NCI-H82 (cell line): ENCODE measurements at places on chromosomes 2 and 18.

GRCh38 chr2:63023444-63023843 lies 27.2 kb upstream of the OTX1 start:
- DNase-seq: peak; percentile 82

DNA sequence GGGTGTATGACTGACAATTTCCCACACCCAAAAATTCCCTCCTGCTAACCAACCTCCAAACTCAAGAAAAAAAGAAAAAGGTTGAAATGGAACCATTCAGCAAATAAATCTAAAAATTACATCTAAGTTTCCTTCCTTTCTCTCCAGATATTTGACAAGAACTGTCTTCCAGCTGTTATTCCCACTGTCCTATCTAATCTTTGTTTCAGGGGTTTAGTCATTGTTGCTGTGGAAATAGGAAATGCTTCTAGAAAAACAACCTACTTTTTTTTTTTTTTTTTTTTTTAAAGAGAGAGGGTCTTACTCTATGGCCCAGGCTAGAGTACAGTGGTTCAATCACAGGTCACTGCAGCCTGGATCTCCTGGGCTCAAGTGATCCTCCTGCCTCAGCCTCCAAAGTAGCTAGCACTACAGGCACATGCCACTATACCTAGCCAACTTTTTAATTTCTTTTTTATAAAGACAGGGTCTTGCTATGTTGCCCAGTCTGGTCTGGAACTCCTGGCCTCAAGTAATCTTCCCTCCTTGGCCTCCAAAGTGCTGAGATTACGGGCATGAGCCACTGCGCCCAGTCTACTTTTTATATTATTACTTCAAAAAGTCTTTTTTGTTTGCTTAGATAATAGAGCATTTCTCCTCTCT lies 88.1 kb downstream of the ITSN2 start:
- no peak for DNase-seq

- peak; percentile 92 for DNase-seq
Measured at GRCh38 chr2:33426666-33427231, 49.7 kb upstream of the RASGRP3 start.

DNA sequence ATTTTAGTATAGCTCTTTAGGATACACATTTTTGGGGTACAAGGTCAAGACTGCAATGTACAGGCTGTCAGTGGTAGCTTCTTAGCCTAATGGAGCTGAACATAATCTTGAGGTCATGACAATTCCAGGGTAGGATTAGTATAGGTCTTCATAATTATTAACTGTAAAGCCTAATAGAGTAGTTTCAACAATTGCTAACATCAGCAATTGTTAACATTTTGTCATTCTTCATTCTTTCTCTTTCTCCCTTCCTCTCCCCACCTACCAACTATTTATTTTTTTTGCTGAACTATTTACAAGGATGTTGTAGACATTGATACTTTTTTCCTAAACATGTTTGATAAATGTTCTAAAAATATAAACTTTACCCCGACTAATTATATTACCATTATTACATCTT lies 461.3 kb upstream of the DCC start:
- peak; percentile 27 for DNase-seq

DNA sequence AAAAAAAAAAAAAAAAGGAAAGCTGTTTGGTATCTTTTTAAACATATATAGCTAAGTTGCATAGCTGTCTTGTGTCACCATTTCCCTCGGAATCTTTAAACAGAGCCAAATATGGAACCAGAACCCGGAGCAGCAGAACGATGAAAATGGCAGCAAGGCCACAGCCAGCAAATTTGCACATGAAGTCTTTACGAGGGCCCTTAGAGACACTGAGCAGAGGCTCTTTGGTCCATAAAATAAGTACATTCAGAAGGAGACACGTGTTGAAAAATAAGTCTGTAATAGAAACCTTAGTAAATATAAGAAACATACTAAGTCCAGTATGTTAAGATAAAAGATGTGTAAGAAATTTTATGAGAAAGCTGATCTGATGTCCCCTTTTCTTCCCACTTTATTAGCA lies 16.2 kb downstream of the CCBE1 start:
- no peak for DNase-seq

DNA sequence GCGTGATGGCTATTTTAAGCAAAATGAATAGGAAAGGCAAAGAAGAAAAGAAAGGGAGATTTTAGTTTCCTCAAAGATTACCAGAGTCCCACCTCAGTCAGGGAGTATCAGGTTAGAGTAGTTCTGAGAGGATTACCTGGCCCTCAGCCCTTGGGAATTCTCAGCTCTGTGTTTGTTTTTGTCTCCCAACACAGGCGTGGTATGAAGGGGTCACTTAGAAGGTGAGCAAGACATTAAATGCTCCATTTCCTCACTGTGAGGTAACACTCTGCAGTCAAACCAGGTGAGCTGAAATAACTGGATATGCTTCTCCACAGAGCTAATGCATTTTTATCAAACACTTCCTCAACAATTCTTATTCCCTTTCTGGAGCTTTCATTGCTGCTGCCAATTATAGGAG lies 232.2 kb downstream of the IKZF2 start:
- DNase-seq: peak; percentile 16

DNA sequence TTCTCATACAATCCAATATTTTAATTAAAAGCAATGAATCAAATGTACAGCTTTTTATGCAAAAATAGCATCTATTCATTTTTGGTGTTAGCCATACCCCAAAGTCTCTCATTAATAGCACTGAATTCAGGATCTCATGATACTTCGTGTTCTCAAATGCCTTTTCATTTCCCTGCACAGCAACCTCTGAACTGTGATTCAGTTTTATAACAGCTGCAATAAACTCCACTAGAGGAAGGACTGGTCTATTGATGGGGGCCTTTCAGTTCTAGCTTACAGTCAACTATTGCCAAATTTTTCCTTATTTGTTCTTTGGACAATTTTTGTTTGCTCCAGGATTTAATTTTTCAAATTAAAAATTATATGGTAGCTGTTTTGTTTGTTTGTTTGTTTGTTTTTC lies 4.8 kb upstream of the TMEM87B start:
- no peak for DNase-seq

GRCh38 chr2:109098251-109098920 lies 30.6 kb upstream of the SH3RF3 start:
- DNase-seq: no peak

DNA sequence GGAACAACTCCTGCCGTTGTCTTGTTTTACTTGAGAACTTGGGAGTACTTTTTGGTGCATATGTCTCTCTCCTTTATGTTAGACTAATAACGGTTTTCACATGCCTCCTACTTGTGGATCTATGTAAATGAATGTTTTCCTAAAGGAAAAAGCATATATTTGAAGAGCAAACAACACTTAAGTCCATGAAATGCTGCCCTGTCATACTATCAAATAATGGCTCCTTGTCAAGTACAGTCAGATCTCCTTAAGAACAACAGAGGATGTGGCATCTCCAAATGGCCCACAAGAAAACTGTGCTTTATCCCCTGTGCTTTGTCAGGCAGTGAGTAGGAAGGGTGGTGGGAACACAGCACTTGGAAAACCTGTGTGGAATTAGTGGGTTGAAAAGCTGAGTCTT lies 198.2 kb downstream of the PTGR3 start:
- DNase-seq: no peak

DNA sequence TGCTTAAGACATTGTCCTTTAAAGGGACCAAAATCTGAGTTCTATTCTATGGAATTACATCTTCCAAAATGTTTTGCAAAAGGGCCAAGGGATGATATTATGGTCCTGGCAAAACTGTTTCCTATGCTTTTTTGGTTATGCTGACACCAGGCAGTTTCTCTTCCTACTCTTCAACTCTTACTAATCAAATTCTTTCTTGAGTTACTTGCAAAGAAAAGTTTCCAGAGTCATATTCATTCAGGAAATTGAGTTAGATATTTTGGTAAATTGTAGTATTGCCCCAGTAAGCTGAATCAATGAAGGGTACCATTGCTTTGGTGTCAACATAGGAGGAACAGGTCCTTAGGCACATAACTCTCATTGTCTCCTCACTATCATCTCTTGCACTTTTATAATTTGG lies 118.8 kb downstream of the DPP4 start:
- no peak for DNase-seq

- peak; percentile 89 for DNase-seq
Measured at GRCh38 chr2:224039080-224039769, at the start of gene SERPINE2. Gene SERPINE2, minus strand, starts transcription at chr2:224039286. Its CDS starts 37,386 bp downstream, at chr2:224001900.

DNA sequence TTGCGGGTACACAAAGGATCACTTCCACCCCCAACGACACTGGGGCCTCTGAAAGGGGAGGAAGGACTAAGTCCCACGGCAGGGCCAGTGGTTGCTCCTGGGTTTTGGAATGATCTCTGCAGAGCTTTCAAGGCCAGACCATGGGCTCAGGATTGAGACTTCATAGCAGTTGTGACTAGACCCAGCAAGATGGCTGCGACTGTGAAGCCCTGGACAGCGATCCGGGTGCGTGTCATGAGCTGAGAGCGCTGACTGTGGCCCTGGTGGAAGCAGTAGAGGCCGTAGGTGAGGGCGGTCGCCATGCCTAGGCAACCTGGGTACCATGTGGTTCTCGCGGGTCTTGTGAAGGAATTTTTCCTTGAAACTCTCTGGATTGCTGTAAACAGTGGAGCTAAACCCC lies 27.3 kb downstream of the NCL start:
- DNase-seq: no peak

- no peak for DNase-seq
Measured at GRCh38 chr2:62698653-62699052, 6.9 kb upstream of the EHBP1 start.

- DNase-seq: no peak
Measured at GRCh38 chr2:120432976-120433815, 87.3 kb downstream of the INHBB start.

- DNase-seq: peak; percentile 57
Measured at GRCh38 chr2:53786352-53786704, 425 bp downstream of the ASB3 start.

GRCh38 chr2:33190393-33190937 lies 243.7 kb downstream of the LTBP1 start:
- DNase-seq: no peak

DNA sequence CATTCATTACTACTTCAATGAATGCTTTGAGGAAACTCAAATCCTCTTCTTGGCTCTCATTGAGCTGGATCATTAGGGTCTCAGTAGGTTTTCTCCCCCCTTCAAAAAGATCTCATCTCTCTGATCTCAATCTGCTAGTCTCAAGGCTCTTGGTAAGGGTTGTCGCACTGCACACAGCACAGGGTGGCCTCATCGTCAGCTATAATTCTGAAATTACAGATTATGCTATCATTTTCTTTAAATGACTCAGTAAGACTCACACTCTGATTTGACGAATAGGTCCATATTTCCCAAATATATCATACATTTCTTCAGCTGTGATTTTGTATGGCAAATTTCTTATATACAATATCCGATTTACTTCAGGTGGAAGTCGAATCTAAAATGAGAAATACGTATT lies 2.3 kb downstream of the SF3B6 start:
- DNase-seq: no peak

DNA sequence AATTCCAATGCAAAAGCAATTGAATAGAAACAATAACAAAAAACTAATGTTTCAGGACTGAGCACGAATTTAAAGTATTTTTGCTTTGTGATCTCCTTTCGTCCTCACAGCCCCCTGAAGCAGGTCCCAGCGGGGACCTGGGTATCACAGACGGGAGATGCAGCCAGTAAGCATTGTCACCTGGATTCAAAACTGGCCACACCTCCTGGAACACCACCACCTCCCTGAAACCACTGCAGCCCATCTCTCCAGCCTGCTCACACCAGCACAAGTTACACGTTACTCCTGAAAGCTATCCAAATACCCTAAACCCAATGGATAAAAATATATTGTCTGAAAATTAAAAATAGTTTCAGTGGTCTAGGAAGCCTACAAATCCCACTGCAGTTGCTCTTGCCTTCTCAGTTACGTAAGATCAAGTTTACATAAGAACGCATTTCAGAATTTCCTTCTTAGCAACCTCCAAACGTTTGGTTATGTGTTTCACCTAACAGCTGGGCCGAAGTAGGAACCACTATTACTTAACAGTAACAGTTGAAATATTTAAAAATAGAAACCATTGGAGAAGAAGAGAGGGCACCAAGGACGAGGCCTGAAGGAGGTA lies 178.0 kb downstream of the HDAC4 start:
- no peak for DNase-seq

- DNase-seq: peak; percentile 92
Measured at GRCh38 chr2:167196461-167197252, 308.4 kb downstream of the XIRP2 start.
